ENCODE measurements at places on chromosomes 2 and 18. TPM values are rescaled to one million over a fixed set of nuclear protein-coding genes. Genes with fewer than 3 reads are reported as not detected.

- H3K4me3 ChIP-seq, result no peak overlapping the region
- H3K27me3 ChIP-seq, result no peaks in the 10 kb centered on the region
- H3K36me3 ChIP-seq, result no peaks in the 10 kb centered on the region
- no peak for DNase-seq
- peaks cover 18% of the 10 kb centered on the region for H3K4me1 ChIP-seq
Observed at GRCh38 chr2:197152451-197153228, 157.9 kb downstream of the ANKRD44 start.

Gene SATB2
- 5.0 TPM for polyA plus RNA-seq

Gene ZNF2
- polyA plus RNA-seq, result 4.4 TPM

- peaks cover 6% of the 10 kb centered on the region for H3K36me3 ChIP-seq
- no peak for DNase-seq
- no peak overlapping the region for H3K4me3 ChIP-seq
- no peak overlapping the region for H3K27ac ChIP-seq
- no peaks in the 10 kb centered on the region for H3K27me3 ChIP-seq
- no peaks in the 10 kb centered on the region for H3K4me1 ChIP-seq
Observed at GRCh38 chr2:120110507-120110906, 97.6 kb downstream of the EPB41L5 start.

GRCh38 chr2:13543550-13543949 is 826.8 kb downstream of the TRIB2 start:
- no peaks in the 10 kb centered on the region for H3K36me3 ChIP-seq
- no peak for DNase-seq
- H3K4me3 ChIP-seq, result no peak overlapping the region

- H3K4me3 ChIP-seq, result no peak overlapping the region
- no peak overlapping the region for H3K27ac ChIP-seq
- peak; percentile 34 for DNase-seq
- no peaks in the 10 kb centered on the region for H3K4me1 ChIP-seq
Observed at GRCh38 chr2:237774811-237775553, 23.6 kb upstream of the RBM44 start.

Gene GPR39
- 9.5 TPM for polyA plus RNA-seq

DNA sequence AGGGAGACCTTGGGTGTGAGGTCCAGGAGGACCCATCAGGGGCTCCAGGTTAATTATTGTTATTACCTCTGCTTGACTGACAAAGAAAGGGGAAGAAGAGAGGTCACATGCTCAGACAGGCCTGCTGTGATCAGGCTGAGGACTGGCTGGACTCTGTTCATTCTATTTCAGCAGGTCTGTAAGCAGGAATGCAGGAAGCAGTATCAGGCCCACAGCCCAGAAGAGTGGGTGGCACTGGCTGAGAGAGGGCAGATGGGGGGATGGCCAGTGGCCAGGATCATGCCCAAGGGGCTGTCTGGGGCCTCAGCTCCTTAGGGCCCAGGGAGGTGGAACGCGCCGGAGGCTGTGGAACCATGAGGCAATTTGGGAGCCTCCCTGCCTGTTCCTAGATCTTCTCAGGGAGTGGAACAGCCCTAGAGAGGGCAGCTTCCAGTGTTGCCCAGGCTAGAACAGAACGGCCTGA is 43.7 kb upstream of the ZBTB7C start:
- DNase-seq, result peak; percentile 92
- no peaks in the 10 kb centered on the region for H3K27me3 ChIP-seq
- H3K4me1 ChIP-seq, result peaks cover 43% of the 10 kb centered on the region

Gene MPV17
- polyA plus RNA-seq, result 99.6 TPM

Gene CTNNA2
- 7.5 TPM for polyA plus RNA-seq

- no peaks in the 10 kb centered on the region for H3K36me3 ChIP-seq
- no peaks in the 10 kb centered on the region for H3K27me3 ChIP-seq
- no peak overlapping the region for H3K4me3 ChIP-seq
- no peak overlapping the region for H3K27ac ChIP-seq
- no peak for DNase-seq
Observed at GRCh38 chr18:75624869-75625268, 197.4 kb upstream of the SMIM21 start.

DNA sequence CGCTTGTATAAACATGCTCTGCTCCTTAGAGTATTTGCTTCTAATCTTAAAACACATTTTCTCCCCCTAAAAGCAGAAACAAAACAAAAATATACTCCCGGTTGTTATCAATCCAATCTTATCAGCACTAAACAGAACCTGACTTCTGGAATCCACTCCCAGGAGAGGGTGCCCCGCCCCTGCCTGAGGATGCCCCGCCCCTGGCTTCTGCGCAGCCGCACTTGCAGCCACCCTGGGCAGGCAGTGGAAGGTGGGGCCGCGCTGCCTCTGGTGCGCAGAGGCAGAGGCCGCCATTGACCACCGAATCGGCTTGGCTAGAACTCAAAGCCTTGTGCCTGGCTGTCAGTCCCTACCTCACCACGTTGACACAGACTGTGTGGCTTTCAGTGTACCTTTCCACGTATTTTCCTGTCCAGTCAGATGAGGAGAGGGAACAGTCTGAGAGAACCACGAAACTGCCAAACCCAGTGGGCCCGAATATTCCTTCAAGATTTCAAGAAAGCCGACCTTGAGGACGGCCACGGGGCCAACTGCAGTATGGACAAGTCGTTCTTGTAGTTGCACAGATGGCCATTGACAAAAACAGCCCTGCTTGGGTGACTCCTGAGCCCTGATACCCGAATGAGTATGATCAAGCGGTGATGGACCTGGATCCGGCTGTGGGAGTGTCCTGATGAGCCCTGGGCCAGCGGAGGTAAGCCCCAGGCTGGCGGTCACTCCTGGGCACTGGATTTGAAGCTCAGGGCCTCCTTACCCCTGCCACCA is 46.2 kb upstream of the ARHGAP28 start:
- H3K4me3 ChIP-seq, result no peak overlapping the region
- no peak overlapping the region for H3K27ac ChIP-seq
- no peaks in the 10 kb centered on the region for H3K36me3 ChIP-seq
- DNase-seq, result no peak
- H3K27me3 ChIP-seq, result peaks cover 6% of the 10 kb centered on the region

DNA sequence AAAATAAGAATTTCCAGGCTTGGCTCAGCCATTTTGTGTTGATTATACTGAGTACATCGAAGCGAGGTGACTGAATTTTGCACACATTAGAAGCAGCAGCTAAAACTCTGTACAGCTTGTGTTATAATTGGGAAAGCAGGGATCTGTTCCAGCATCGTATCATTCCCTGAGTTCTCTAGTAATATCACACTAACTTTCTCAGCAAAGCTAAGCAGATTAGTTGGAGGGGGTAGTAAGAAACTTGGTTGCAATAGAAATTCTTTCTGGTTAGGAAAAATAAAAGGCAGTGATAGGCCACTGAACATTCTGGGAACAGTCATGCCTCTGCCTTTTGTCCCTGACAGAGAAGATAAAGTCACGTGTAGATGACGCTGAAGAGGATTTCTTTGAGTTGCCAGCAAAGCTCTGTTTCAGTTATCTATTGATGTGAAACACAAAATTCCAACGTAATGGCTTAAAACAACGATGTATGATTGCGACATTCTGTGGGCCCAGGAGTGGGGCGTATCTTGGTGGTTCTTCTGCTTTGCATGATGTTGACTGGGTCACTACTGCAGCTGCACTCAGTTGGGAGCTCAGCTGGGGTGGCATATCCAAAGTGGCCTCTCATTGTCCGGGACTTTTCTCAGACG is 202.1 kb upstream of the MEX3C start:
- H3K27me3 ChIP-seq, result no peaks in the 10 kb centered on the region
- no peak overlapping the region for H3K27ac ChIP-seq
- H3K4me1 ChIP-seq, result no peaks in the 10 kb centered on the region
- no peak overlapping the region for H3K4me3 ChIP-seq
- no peak for DNase-seq
- H3K36me3 ChIP-seq, result no peaks in the 10 kb centered on the region

DNA sequence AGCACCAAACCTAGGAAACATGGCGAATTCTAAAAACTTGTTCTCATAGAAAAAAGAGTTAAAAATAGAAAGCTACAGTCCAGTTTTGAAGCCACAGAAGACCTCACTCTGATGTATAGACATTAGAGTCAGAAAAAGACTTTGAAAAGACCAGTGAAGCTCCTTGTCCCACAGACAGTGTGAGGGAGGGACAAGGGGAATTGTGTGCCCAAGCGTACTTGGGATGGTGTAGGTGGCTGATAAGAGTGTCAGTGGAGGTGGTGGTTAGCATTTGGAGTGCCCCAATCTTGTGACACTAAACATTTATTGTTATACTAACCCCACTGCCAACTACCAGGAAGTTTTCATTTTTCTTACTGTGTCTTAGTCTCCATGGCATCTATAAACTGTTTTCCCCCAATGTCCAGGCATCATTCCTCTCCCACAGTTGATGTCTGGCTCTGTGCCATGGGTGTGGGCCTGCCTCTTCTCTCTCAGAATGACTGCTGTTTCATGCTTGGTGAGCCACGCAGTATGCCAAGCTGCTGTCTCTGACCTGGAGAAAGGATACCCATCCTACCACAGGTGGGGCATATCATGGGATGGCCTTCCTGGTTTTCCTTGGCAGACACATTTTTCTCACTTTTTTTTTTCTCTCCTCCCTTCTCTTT is 161.4 kb downstream of the RPIA start:
- H3K36me3 ChIP-seq, result no peaks in the 10 kb centered on the region
- DNase-seq, result no peak
- H3K27ac ChIP-seq, result no peak overlapping the region
- no peaks in the 10 kb centered on the region for H3K4me1 ChIP-seq

GRCh38 chr2:210412660-210413059 is 63.9 kb downstream of the LANCL1 start:
- H3K4me3 ChIP-seq, result no peak overlapping the region
- no peaks in the 10 kb centered on the region for H3K27me3 ChIP-seq
- H3K4me1 ChIP-seq, result no peaks in the 10 kb centered on the region
- H3K36me3 ChIP-seq, result no peaks in the 10 kb centered on the region

Gene ZNF385B
- 2.0 TPM for polyA plus RNA-seq

Gene NEU2
- not detected for polyA plus RNA-seq
